Stimulated activated CD4-positive, alpha-beta T cell treated with anti-CD3 and anti-CD28 coated beads, Interleukin-2, amount 100 ng/mL, for 4 hours (primary cell): ENCODE measurements at places on chromosomes 11 and 22.

- no peak for DNase-seq
Measured at GRCh38 chr22:44273175-44273574, 39.6 kb downstream of the SHISAL1 start.

DNA sequence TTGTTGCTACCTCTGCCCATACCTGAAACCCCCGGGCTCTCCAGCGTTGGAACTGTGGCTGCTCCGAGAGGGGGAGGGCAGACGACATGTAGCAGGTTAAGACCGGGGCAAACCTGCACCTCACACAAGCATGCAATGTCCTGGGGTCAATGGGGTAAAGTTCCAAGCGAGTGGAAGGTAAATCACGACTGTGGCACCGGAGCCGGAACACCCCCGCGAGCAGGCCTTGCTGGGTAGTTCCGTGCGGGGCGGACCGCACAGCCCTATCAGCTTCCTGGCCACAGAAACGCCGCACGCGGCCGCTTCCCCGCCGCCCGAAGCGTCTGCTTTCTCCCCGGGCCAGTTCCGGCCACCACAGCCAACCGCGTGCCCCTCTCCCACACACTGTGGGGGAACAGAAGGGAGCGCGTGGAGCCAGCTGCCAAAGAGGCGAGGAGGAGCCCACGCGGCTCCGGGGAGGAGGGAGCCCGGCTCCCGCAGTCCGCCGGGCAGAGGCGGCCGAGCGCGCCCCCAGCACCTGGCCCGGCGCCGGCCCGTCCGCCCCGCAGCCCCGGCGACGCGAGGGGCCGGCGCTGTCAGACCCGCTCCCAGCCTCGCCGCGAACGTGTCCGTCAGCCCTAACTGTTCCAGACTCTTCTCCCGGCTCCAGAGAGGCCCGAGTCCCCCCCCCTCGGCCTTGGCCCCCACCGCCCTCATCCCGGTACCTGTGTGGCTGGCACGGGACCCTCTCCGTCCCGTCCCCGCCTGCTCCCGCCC is 1.6 kb downstream of the SPTBN2 start:
- no peak for DNase-seq

GRCh38 chr11:1771273-1771672 is 7.5 kb upstream of the CTSD start:
- no peak for DNase-seq

DNA sequence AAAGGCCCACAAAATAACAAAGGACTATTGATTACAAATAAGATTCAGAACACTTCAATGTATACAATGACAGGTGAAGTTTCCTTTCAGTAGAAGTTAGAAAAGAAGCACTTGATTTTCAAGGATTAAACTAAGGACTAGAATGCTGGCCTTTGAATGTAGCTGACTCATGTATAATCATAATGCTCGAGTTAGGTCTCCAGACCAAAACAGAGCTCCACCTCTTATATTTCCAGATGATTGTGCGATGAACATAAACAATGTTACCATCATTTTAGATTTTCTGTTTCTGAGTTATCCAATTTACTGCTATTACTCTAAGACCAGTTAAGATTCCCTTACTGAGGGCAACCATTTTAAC is 40.4 kb upstream of the RAPSN start:
- DNase-seq = no peak

DNA sequence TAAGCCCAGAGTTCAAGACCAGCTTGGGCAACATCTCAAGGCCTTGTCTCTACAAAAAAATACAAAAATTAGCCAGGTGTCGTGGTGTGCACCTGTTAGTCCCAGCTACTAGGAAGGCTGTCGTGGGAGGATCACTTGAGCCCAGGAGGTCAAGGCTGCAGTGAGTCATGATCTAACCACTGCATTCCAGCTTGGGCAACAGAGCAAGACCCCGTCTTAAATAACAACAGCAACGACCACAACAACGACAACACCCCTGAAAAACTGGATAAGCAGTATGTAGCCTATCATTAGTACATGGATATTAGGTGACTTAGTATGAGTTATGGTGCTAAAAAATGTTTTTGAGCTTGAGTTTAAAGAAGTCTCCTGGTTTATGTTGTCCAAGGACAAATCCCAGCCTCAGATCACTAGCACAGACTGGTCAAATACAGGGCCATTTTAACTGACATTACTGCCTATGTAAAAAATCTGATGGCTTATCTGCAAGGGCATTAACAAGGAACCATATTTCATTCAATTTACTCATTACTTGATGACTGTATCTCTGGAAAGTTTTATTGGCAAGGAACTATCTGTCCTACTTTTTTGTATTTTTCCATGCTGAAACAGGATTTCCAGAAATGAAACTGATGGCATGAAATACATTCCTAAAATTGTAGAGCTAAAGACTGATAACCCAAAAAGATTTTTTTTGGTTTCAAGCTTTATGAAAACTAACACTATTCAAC is 23.4 kb downstream of the C2CD3 start:
- no peak for DNase-seq

DNA sequence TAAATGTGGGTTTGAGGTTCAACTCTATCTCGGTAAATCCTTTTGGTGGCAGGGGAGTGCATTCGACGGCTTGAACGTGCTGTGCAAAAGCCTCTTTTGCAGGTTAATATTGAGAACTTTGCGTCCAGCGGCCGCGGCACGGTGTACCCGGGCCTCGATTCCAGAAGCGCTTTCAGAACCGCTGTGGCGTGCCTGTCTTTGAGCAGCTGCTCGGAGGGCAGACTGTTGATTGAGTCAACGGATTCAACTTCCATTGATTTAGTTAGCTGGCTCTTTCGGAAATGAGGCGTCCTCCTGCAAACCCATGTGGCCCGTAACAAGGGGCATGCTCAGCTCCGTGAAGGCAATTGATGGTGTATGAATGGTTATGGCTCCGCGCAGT is 1247.8 kb downstream of the BRD1 start:
- no peak for DNase-seq

DNA sequence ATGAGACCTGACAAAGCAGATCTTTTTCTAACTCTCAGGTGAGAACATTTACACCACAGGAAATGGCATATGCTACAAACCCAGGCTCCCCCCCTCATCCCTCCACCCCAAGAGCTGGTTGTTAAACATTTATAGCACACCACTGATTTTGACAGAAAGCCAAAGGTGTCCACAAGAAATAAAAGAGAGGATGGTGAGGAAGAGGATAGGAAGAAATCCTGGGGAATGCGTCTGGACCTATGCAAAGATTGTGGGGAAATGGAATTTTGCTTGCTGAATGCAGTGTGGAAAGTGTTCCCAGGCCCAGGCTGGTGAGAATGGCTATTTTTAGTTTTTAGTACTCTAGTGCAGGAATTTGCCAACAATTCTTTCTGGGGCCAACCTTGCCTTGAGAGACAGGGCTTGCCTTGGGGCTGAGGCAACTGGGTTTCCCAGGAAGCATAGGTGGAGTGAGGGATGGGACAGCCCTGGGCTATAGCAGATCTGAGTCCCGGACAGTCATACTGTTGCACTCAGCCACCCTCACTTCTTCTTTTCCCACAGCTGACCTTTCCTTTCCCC is 163.9 kb downstream of the ADAMTS15 start:
- DNase-seq = no peak

DNA sequence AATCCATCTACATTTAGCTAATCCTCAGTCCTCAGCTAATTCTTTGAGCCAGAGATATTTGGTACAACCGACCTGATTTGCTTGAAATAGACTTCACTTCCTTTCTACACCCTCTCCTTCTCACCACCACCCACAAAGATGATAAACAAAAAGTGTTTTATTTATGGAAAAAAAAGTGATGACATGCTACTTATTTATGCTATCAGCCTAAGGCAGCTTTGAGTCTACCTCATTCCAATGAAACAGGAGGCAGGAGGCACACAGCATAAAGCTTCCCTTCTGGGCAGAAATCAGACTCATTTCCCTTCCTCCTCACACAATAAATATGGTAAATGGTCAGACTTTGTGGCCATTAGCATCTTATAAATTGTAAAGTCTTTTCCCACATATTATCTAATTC is 325.7 kb downstream of the SOX6 start:
- no peak for DNase-seq

DNA sequence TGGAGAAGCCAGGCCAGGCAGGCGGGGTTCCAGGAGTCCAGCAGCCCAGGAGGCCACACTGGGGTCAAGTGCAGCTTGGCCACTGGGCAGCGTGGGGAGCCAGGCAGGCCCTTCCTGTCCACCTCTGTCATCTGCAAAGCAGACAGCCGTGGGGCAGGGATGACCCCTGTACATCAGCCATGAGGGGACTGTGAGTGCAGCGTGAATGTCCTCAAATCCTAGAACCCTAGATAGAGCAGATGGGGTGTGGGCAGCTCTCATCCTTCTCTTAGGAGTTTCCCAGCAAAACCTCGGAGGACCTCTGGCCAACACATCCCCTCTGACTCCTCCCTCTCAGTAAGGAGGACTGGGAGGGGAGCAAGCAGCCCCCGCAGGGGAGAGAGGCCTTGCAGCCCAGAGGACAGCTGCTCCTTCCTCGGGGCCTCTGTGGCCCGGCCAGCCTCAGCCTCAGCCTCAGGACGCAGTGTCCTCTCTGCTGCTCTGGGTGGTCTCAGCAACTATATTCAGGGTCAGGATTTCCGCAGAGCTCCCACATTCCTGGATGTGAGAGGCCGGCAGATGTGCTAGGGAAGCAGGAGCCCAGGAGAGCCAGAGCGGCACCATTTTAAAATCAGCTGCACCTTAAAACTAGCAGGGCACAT is 820.5 kb downstream of the BRD1 start:
- DNase-seq = no peak

DNA sequence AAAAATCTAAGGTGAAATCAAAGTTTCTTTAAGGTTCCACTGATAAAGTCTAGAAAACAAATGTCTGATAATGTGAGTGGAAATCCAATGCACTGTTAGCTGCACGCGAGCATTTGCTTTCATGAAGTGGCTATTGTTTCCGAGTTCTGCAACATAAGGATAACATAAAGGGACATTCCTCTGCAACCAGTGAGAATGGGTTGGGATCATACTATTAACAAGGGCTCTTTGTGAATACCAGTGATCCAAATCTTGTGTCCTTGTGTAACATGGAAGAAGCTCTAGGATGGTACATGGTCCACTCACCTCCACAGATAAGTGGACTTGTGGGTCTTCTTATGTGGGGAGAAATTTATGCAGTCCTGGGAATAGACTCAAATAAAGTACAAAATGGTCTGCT is 24.6 kb downstream of the APIP start:
- no peak for DNase-seq

GRCh38 chr22:42376711-42377554 is 55.3 kb downstream of the NFAM1 start:
- DNase-seq = no peak

DNA sequence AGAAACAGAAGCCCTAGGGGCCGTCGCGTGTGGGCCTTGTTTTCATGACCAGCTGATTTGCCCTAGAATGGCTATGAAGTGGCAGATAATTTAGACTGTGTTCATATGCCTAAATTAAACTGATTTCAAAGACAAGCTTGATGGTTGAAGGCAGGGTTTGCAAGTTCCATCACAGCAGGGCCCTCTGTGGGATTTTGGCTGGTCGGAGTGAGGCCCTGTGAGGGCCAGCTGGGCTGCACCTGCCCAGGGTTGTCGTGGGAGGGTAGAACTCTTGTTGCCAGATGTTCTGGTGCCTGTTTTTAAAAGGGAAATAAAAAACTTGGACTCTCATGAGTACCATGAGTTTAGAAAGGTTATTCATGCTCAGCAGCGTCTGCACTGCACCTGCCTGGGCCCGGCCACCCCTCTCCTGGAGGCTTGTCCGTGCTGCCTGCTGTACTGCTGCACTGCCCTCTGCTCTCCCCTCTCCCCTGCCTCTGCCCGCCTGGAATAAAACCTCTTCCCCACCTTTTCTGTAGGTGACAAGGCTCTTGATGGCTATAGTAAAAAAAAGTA is 44.1 kb downstream of the AP2A2 start:
- DNase-seq = no peak

- no peak for DNase-seq
Measured at GRCh38 chr22:25448435-25449051, 115.9 kb upstream of the GRK3 start.

DNA sequence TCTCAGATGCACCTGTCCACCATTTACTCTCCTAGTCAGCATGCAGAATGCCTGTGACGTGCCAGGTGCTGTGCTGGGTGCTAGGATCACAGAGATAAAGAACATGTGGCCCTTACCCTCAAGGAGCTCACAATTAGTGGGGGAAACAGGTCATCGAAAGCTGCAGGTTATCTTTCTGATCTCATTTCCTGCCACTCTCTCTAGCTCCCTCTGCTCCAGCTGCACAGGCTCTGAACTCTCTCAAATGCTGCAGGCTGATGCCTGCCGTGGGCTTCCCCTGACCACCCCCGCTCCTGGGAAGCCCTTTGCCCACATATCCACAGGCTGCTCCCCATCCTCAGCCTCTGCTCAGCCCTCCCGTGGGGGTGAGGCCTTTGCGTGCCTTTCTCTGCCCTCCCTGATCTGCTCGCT is 29.6 kb downstream of the SHANK3 start:
- DNase-seq = no peak

GRCh38 chr11:74731301-74732094 is at the start of gene CHRDL2:
TSS of gene CHRDL2 (minus strand) at chr11:74731426. CDS start at chr11:74730888, 538 bp downstream.
- DNase-seq = no peak

- no peak for DNase-seq
Measured at GRCh38 chr11:36019722-36020121, 75.9 kb downstream of the LDLRAD3 start.

DNA sequence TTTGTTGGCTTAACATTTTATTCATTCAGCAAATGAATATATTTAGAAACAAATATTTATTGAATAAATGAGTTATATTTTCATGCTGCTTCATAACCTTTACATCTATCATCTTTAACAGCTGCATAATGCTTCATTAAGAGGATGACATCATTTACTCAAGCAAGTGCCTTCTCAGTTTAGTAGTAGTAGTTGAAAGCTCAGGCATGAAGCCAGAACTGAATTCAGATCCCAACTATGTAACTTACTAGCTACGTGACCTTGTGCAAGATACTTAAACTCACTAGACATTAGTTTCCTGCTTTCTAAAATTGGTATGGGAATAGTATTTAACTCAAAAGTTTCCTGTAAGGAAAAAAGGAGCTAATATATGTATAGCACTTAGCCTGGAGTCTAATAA is 90.3 kb downstream of the TMPRSS5 start:
- no peak for DNase-seq

DNA sequence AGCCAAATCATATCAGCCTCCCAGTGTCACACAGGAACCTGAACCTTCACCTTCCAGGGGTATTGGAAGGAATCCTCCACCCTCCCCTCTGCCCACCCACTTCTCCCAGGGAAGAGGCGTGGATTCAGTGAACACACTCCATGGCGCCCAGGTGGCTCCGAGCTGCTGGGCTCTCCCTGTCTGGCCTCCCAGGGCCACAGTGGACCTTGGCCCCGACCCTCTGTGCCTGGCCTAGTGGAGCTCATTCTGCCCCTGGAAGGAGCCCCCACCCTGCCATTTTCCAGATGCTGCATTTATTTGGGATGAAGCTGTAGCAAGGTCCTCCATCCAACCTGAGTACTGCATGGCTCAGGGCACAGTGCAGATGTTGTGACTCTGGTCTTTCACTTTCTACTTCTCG is 1340.1 kb downstream of the TBC1D22A start:
- DNase-seq = no peak
